ELR (cell line): ENCODE measurements at places on chromosomes 6 and 20.
A peak's percentile ranks its signal among the peaks of the same experiment; 100 is the strongest.

GRCh38 chr20:51961964-51962761, 159.8 kb upstream of the SALL4 start:
- DNase-seq: no peak

DNA sequence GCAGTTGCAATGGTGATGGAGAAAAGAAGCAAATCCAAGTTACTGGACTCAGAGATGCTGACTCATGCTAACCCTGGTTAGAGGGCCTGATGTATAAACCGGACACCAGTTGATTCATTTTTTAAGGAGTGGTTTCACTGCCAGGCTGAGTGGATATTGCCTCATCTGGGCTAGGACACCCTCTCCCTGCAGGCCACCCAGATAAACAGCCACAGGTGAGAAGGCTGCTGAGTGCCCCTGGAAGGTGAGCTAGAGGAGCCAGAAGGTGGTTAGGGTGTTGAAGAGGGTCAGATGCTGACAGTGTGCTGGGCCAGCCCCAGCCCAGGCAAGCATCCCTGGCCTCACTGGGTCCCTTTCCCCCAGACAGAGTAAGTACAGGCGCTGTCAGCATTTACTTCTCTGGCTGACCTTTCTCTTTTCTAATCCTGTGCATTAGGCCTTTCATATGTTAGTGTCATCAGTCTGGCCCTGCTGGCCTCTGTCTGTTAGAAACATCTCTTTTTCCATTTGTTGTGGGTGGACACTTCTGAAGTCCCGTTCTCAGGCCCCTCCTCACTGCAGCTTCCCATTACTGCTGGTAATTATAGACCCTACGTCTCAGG, 13.5 kb downstream of the EPB41L1 start:
- DNase-seq: peak; percentile 88

- DNase-seq: peak; percentile 96
Measured at GRCh38 chr20:53899351-53900167, 170.8 kb downstream of the BCAS1 start.

- DNase-seq: no peak
Measured at GRCh38 chr6:56869346-56869745, 85.6 kb upstream of the BEND6 start.

DNA sequence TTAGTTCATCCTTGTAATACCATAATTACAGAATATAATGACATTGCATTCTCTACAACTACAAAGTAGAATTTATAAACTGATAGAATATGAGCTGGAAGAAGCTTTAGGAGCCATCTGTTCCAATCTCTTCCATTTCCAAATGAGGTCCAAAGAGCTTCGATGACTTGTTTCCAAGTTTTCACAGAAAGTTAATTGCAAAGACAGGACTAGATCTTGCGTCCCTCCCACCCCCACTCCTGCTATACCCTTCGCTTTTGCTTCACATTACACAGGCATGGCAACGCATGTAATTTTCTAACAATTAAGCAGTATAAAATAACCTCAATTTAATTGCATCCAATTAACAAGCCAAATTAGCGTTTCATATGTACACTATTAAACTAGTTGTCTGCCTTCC, 7.0 kb downstream of the HIVEP2 start:
- DNase-seq: no peak

GRCh38 chr20:24206995-24207394, 218.4 kb upstream of the GGTLC1 start:
- DNase-seq: no peak
